ENCODE measurements at places on chromosomes 3 and 15. TPM values are rescaled to one million over a fixed set of nuclear protein-coding genes. Genes with fewer than 3 reads are reported as not detected.

DNA sequence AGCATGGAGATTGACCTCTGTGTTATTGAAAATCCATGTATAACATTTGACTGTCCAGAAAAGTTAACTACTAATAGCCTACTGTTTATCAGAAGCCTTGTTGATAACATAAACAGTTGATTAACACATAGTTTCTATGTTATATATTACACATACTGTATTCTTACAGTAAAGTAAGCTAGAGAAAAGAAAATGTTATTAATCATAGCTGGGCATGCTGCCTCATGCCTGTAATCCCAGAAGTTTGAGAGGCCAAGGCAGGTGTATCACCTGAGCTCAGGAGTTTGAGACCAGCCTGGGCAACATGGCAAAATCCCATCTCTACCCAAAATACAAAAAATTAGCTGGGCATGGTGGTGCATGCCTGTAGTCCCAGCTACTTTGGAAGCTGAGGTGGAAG lies 163.3 kb downstream of the EPHA6 start:
- DNase-seq = no peak
- H3K4me1 ChIP-seq = no peaks in the 10 kb centered on the region
- H3K4me3 ChIP-seq = no peak overlapping the region
- no peaks in the 10 kb centered on the region for H3K27me3 ChIP-seq
- H3K36me3 ChIP-seq = no peaks in the 10 kb centered on the region
- no peak overlapping the region for H3K27ac ChIP-seq

DNA sequence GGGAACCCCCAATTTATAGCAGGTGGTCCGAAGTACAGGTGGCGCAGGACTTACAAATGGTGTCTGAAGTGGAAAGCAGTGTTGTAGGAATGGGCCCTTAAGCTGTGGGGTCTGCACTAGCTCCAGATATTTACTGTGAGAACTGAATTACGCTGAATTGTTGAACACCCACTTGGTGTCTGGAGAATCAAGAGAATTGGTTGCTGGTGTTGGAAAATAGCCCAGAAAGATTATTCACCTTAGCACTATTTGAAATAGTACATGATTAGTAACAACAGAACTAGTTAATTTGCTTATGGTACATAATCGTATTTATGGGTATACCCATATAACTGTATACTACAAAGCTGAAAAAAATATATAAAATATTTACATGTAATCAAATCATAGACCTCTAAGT lies 64.8 kb downstream of the ADAM10 start:
- no peak overlapping the region for H3K27ac ChIP-seq
- H3K27me3 ChIP-seq = no peaks in the 10 kb centered on the region
- no peaks in the 10 kb centered on the region for H3K4me1 ChIP-seq
- no peak overlapping the region for H3K4me3 ChIP-seq
- DNase-seq = no peak

GRCh38 chr15:94021621-94022320 lies 209.6 kb upstream of the MCTP2 start:
- no peaks in the 10 kb centered on the region for H3K36me3 ChIP-seq
- no peaks in the 10 kb centered on the region for H3K27me3 ChIP-seq
- no peak overlapping the region for H3K4me3 ChIP-seq
- no peak for DNase-seq

DNA sequence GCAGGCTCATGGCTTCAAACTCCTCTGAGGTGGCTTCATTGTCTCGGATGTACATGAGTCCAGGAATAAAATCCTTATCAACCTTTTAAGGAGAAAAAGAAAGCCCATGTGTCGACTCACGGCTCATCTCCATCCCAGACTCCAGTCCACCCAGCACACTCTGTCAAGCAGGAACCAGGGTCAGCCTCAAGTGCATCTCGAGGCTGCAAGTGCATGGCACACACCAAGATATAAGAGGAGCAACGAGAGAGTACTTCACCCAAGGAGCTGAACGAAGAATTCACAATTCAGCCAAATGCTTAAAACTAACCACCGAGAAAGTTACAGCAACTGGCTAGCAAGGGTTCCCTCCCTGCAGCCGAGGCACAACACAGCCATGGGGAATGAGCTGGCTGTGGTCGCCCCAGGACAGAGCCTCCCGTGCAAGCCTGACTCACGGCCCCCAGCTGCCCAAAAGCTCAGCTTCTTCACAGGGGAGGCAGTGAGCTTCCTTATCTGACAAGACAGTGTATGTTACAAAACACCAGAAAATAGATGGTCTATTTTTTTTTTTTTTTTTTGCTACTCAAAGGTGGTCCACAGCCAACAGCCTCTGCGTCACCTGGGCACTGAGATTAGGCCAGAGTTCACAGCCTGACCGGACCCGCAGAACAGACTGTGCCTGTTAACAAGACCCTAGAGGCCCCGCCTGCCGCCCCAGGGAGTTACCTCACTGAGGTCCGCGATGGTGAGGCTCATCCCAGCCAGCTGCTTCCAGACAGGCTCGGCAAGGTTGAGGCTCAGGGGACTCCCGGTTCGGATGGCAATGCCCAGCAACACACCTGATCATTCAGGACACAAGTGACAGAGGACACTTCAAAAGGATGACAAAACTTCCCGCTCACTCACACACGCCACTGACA lies 15.9 kb upstream of the OCA2 start:
- peaks cover 15% of the 10 kb centered on the region for H3K36me3 ChIP-seq
- no peak for DNase-seq
- no peak overlapping the region for H3K27ac ChIP-seq
- H3K4me3 ChIP-seq = no peak overlapping the region

DNA sequence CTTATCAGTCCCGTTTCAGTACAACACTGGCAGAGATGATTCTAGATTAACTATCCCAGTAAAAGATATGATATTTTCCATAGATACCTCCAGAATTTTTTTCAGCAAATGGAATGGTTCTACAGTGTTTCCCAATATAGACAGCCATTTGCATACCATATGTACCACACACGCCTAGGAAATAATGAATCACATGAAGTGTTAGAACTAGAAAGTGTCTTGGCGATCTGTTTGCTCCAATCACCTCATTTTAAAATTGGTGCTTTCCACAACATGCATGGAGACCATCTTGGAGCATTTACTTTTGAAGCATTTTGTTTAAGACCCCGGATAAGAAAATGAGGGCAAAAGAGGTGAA lies 2.0 kb downstream of the C2CD4A start:
- no peaks in the 10 kb centered on the region for H3K27me3 ChIP-seq
- peak overlapping the region; percentile 62 for H3K4me3 ChIP-seq
- H3K36me3 ChIP-seq = no peaks in the 10 kb centered on the region
- peak overlapping the region; percentile 61 for H3K27ac ChIP-seq

DNA sequence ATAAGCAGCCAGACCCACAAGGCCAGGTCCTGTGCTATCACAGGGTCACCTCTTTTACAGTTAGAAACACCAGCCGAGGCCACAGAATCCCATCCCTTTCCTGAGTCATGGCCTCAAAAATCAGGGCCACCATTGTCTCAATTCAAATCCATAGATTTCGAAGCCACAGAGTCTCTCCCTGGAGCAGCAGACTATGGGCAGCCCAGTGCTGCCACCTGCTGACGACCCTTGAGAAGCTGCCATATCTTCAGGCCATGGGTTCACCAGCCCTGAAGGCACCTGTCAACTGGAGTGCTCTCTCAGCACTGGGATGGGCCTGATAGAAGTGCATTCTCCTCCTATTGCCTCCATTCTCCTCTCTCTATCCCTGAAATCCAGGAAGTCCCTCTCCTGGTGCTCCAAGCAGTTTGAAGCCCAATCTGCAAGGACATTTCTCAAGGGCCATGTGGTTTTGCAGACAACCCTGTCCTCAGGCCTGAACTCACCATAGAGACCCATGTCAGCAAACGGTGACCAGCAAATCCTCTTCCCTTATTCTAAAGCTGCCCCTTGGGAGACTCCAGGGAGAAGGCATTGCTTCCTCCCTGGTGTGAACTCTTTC lies 39.6 kb downstream of the TGM4 start:
- no peak overlapping the region for H3K4me3 ChIP-seq
- H3K4me1 ChIP-seq = no peaks in the 10 kb centered on the region
- peak; percentile 69 for DNase-seq
- no peaks in the 10 kb centered on the region for H3K36me3 ChIP-seq

DNA sequence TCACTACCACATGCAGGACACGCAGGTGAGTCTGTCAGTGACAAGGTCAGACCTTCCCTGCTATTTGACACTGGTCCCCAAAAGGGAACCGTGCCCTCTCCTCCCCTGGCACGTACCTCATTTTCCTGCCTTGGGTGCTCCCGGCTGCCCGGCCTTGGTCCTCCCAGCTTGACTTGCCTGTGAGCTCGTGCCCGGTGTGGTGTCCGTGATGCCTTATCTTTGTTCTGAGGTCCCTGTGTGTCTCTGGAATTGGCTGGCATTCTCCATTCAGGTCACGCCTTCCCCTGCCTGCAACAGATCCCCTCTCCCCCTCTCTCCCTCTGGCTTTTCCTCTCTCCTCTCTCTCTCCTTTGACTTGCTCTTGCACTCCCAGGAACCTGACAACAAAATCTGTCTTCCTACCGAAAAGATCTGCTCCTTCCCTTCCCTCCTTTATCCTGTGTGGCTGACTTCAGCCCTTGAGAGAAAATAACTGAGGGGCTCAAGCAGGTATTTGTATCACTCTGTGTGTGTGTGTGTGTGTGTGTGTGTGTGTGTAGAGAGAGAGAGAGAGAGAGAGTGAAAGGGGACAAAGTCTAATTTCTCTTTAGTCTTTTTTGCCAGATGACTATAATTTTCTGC lies at the start of gene MASP1:
Gene MASP1, minus strand, starts transcription at position 226 of the 621 bp plus-strand sequence. Its CDS starts 105 bp downstream, at position 121.
- no peaks in the 10 kb centered on the region for H3K27me3 ChIP-seq
- H3K27ac ChIP-seq = peak within 1 kb of the TSS; percentile 36
- H3K4me1 ChIP-seq = no peaks in the 10 kb centered on the region
- no peak for DNase-seq
- no peaks in the 10 kb centered on the region for H3K36me3 ChIP-seq

GRCh38 chr3:159907828-159908227 lies 80.8 kb upstream of the IL12A start:
- DNase-seq = no peak
- no peak overlapping the region for H3K27ac ChIP-seq
- no peaks in the 10 kb centered on the region for H3K27me3 ChIP-seq
- no peaks in the 10 kb centered on the region for H3K36me3 ChIP-seq
- no peak overlapping the region for H3K4me3 ChIP-seq

DNA sequence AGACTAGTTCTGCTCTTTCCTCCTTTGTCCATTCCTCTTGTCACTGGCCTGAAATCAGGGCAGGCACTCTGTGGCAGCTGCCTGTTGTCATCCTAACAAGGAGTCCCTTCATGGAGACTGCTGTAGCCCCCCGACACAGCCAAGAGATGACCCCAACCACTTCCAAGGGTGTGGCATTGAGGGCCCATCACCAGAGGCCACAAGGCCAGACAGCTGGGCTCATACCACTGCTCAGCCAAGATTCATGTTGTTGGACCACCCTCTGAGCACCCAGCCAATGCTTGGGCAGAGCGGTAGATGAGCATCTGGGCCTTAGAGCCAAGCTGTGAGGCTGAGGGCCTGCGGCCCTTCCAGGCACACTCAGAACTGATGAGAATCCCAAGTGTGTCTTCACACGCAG lies 85.4 kb downstream of the EPHB1 start:
- DNase-seq = no peak
- H3K27me3 ChIP-seq = no peaks in the 10 kb centered on the region
- H3K36me3 ChIP-seq = no peaks in the 10 kb centered on the region
- H3K4me3 ChIP-seq = no peak overlapping the region
- no peak overlapping the region for H3K27ac ChIP-seq
- no peaks in the 10 kb centered on the region for H3K4me1 ChIP-seq

DNA sequence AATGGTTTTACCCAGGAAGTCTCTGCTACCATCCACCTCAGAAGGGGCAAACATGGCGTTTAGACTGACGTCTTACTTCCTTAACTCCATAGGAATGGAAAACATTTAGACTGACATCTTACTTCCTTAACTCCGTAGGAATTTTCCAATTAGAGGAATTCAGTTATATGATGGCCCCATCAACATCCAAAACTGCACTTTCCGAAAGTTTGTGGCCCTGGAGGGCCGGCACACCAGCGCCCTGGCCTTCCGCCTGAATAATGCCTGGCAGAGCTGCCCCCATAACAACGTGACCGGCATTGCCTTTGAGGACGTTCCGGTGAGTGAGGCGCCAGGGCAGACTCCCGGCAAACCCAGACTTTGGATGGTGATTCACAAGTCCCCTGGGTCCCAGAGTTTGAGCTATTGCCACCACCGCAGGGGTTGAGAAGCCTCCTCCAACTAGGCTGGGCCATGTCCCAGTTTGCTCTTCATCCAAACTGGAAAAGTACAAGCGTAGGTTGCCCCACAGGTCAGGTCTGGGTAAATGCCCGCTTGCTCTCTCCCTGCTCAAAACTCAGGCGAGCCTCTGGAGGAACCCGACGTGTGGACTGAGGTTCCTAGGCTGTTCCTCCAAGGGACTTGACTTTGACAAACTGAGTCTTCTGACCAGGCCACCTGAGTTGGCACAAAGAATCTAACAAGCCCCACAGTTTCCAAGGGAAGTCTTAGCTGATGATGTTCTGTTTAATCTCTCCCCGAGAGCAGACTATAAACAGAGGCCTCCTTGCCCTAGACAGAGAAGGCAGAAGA lies 57.7 kb downstream of the MESD start:
- no peak for DNase-seq
- no peaks in the 10 kb centered on the region for H3K27me3 ChIP-seq
- H3K27ac ChIP-seq = no peak overlapping the region
- H3K36me3 ChIP-seq = no peaks in the 10 kb centered on the region
- H3K4me1 ChIP-seq = no peaks in the 10 kb centered on the region

GRCh38 chr3:68931406-68932149 lies 769 bp downstream of the TAFA4 start:
- H3K4me3 ChIP-seq = no peak overlapping the region
- no peaks in the 10 kb centered on the region for H3K4me1 ChIP-seq

GRCh38 chr3:30691944-30692343 lies 85.5 kb downstream of the TGFBR2 start:
- no peaks in the 10 kb centered on the region for H3K27me3 ChIP-seq
- H3K4me3 ChIP-seq = no peak overlapping the region
- H3K36me3 ChIP-seq = no peaks in the 10 kb centered on the region
- peaks cover 8% of the 10 kb centered on the region for H3K4me1 ChIP-seq

DNA sequence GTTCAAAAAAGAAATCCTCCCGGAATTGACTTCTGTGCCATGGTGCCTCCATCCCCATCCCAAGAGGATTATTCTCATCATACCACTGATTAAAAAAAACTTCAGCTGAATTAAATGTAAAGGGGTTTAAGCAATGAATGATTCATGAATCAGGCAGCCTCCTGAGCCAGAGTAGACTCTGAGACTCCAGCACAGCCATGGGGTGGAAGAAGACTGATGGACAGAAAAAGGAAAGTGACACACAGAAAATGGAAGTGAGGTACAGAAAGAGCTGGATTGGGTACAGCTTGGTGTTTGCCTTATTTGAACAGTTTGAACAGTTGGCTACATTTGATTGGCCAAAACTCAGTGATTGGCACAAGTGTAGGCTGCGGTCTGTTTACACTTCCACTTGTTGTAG lies 224.8 kb upstream of the ATP10A start:
- no peaks in the 10 kb centered on the region for H3K27me3 ChIP-seq
- H3K27ac ChIP-seq = no peak overlapping the region
- no peak for DNase-seq
- H3K4me3 ChIP-seq = no peak overlapping the region
- H3K36me3 ChIP-seq = no peaks in the 10 kb centered on the region

- no peak overlapping the region for H3K4me3 ChIP-seq
- no peak overlapping the region for H3K27ac ChIP-seq
- no peaks in the 10 kb centered on the region for H3K4me1 ChIP-seq
Measured at GRCh38 chr3:22981166-22981565, 222.0 kb upstream of the UBE2E2 start.

The EFCAB12 gene
- 0.16 TPM for total RNA-seq

The CCDC39 gene
- total RNA-seq = not detected

The SLC38A3 gene
- total RNA-seq = 0.40 TPM

The LNP1 gene
- total RNA-seq = 0.74 TPM

The NEK10 gene
- 0.67 TPM for total RNA-seq

The MINAR1 gene
- total RNA-seq = 0.35 TPM

The HEG1 gene
- 5.1 TPM for total RNA-seq

The PLA2G4B gene
- total RNA-seq = 6.2 TPM

The ASB14 gene
- total RNA-seq = not detected

Data from colonic mucosa (tissue), 4 donors.